RPMI7951 (cell line): ENCODE measurements at places on chromosomes 13 and 19.

DNA sequence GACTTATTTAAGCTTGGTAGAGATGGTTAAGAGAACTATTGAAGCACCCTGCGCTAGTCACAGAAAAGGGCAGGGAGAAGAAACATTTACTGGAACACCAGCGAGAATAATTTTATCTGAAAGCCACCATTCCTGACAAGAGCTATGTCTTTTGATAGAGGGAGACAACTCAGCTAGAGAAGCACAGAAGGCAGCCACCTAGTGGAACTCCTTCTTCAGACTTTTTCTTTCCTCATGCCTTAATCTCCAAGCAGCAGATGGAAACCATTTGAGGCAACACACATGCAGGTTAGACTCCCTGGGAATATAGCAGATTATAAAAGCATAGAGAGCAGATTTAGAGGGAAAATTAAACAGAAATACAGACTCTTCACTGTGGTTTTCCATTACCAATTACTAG, 813.4 kb downstream of the SLITRK6 start:
- no peak for DNase-seq

GRCh38 chr13:49517461-49517860, 21.7 kb downstream of the PHF11 start:
- peak; percentile 8 for DNase-seq

GRCh38 chr13:70237131-70237530, 128.9 kb upstream of the KLHL1 start:
- no peak for DNase-seq

DNA sequence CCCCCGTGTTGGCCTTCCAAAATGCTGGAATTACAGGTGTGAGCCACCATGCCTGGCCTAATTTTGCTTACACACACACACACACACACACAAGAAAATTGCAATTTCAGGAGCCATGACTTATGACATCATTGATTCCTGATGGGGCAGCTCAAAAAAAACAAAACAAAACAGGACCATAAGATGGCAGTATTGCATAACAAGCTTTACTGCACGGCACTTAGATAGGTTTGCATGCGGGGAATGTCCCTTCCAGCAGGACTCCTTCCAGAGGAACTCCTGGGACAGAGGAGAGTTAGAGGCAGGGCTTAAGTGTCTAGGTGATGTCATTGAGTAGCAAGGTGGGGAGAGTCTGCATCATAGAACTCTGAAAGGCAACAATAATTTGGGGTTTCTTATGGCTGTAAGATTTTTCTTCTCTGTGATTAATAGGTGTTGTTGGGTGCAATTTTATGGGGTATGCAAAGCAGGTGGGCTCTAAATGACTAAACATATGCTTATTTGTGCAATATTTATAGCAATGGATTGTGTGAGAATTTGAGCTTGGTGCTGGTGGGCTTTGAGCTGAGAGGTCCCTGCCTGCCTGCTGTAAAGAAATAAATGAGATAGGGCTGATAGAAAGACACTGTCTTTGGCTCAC, 9.0 kb upstream of the ACSBG2 start:
- DNase-seq = peak; percentile 73
